ENCODE measurements at places on chromosomes 11 and 22.

DNA sequence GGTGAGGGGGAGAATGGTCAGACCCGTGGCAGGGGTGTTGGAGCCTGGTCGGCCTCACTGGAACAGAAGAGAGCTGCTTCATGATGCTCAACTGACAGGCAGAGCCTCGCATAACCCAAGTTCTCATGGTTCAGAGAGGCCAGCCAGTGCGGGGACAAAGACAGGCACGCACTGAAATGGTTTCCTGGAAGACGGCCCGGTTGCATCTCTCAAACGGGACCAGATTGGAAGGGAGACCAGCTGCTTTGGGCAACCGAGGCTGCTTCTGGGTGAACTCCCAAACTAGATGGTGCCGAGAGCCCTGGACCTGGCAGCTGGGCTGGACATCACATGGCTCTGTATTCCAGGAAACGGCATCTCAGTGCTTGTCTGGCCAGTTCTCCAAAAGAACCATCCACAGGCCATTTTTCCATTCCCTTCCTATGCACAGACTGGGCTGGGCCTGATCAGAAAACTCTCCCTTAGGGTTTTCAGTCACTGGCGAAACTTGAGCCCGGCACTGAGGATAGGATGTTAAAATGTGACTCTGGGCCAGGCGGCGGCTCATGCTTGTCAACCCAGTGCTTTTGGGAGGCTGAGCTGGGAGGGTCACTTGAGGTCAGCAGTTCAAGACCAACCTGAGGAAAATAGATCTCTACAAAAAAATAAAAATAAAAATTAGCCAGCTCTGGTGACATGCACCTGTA, 80.1 kb upstream of the PRODH start:
- no peak for DNase-seq

DNA sequence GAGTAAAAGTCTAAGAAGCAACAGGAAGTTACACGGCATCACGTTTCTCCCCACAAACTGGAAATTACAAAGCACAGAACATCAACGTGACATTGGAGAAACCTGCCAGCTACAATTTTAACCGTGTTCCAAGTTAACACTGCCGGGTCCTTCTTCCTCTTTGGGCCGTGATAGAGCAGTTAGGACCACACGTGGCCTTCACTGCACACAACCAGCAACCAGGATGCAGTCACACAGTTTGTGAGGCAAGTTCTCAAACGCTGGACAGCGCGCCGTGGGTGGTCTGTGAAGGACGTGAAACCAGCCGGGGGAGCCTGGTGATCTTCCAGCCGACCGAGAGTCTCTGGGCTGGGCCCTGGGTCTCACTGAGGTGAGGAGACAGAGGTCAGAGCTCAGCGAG, 14.6 kb downstream of the C11orf21 start:
- no peak for DNase-seq

- DNase-seq, result no peak
These were observed 4.3 kb downstream of the INPPL1 start for GRCh38 chr11:72228844-72229231.

GRCh38 chr22:38040953-38041759, 16.0 kb upstream of the PICK1 start:
- no peak for DNase-seq

GRCh38 chr11:44138286-44138685, 42.8 kb downstream of the EXT2 start:
- DNase-seq, result no peak

DNA sequence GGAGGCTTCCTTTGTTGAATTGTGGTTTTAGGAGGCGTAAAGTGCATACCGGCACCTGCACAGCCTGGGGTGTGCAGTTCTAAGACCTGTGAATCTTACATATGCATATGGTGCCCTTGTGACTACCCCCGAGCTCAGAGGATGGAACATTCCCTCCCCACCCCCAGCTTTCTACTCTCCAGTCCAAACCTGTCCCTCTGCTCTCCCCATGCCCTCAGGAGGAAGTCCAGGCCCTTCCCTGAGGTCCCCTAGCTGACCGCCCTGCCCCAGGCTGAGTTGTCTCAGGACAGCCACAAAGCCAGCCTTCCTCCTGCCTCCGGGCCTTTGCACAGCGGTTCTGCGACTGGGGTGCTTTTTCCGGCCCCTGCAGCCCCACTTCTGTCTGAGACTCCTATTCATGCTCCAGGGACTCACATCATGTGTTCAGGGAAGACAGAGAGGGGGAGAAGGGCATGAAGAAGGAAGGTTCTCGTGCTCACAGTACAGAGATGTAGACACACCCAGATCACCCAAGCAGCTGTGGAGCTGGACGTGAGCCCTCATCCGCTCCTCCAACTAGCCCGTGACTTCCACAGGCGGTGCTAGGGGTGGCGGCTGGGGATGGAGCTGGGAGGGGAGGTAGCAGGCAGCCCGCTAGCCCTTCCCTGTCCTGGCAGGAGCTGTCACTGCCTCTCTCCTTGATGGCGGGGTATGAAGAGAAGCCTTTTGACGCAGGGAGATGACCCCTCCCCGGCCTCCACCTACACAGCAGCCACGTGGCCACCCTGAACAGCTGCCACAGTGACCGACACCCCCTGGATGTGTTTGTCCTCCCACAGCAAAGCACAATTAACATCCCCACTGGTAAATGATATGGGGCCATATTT, 50.8 kb downstream of the FLRT1 start:
- DNase-seq, result no peak

GRCh38 chr22:28205926-28206325, 286.9 kb upstream of the PITPNB start:
- no peak for DNase-seq

GRCh38 chr11:124886476-124886875, 11.2 kb downstream of the ROBO4 start:
- no peak for DNase-seq

DNA sequence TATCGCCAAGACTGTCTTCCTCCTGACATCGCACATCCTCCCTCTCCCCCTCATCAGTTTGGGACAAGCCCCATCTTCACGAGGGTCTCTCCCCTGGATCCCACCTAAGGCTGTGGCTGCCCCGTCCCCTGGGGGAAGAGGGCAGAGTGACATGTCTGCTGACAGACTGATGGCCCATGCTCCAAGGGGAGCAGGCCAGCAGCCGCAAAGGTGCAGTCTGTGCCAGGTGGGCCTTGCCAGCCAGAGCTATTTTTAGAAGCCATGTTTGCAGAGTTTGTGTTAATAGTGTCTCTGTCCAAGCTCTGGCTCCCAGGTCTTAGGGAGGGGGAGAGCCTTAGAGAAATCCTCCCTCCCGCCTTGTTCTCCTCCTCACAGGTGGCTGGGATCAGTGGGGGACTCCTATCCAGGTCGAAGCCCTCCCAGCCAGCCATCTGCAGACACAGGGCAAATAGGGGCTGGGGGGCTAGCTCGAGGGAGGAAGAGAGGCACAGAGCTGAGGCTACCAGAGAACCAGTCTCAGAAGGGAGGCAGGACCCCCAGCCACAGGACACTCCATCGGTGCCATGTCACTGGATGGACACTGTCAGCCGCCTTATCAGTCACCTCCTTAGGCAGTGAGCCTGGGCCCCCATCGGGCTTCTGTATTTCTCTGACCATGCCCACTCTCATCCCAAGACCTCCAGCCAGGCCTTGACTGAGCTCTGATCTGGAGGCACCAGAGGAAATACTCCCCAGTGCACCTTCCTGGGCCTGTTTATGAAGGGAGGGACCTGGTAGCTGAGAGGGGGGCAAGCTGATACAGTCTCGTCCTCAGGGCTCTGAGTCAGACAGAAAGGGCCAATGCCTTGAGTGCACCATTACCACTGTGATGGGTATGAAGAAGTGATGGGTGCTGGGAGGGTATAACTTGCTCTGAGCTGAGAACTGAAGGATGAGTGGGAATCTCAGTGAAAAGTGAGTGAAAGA, 49.3 kb downstream of the CHRDL2 start:
- DNase-seq, result no peak

DNA sequence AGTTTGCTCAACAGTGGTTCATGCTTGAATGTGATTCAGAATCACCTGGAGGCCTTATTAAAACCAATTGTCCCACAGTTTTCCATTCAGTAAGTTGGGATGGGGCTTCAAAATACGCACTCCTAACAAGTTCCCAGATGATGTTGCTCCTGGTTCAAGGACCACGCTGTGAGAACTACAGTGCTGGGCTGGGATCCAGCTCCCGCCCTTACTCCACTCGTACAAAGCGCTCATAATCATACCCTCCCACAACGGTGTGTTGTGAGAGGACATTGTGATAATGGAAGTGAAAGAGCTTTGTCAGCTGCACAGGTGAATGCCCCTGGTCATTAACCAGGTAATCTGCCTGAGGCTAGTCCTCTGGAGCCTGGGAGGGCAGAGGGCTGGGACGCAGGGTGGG, 1.3 kb upstream of the CD82 start:
- no peak for DNase-seq

DNA sequence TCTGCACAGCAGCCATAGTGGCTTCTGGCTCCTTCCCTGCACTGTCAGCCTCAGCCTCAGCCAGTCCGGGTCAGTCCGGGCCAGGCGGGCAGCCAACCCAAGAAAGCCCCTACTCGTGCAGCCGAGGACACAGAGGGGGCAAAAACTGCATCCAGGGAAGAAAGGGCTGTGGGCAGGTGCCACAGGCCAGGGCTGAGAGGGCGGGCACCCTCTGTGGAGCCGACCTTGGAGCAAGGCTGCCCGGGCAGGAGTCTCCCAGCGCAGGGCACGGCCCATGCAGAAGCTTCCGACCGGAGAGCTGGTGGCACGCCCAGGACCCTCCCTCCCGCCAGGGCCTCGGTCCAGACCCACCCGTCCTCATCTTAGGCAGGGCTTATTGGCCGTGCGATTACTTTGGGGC, 10.5 kb upstream of the TH start:
- no peak for DNase-seq

- DNase-seq, result no peak
These were observed 61.1 kb upstream of the CD44 start for GRCh38 chr11:35077709-35078469.

GRCh38 chr11:61345170-61345610, 12.2 kb downstream of the TKFC start:
- DNase-seq, result no peak

DNA sequence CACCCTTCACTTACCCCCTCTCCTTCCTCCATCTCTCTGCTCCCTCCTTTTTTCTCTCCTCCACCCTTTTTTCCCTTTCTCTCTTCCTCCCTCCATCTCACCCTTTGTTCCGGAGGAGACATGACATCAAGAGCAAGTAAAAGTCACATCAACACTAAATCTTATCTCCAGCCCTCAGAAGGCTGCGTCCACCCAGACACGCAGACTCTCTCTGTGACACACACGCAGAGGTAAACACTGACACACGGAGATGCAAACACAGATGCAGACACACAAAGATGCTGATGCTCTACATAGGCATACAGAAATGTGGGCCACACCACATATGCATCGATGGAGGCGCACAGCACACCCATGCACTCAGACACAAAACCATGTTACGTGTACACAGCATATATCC, 27.0 kb downstream of the NRXN2 start:
- no peak for DNase-seq

DNA sequence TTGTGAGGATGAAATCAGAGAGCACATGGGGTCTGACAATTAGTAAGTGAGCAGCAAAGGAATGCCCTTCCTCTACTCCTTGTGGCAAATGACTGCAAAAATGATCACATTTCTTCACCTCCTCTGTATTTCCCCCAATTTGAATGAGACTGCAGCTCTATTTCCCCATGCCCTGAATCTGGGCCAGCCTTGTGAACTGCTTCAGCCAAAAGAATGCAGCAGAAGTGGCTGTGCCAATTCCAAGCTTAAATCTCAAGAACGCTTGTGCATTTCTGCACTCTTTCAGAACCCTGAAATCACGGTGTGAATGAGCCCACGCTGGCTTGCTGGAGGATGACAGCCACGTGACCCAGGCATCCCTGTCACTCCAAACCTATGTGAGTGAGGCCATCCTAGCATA, 9.9 kb downstream of the SLC43A3 start:
- DNase-seq, result no peak

GRCh38 chr11:2703363-2704141, 3.8 kb upstream of the KCNQ1OT1 start:
- DNase-seq, result no peak

- no peak for DNase-seq
These were observed 457.7 kb downstream of the BRD1 start for GRCh38 chr22:49369726-49370626.

DNA sequence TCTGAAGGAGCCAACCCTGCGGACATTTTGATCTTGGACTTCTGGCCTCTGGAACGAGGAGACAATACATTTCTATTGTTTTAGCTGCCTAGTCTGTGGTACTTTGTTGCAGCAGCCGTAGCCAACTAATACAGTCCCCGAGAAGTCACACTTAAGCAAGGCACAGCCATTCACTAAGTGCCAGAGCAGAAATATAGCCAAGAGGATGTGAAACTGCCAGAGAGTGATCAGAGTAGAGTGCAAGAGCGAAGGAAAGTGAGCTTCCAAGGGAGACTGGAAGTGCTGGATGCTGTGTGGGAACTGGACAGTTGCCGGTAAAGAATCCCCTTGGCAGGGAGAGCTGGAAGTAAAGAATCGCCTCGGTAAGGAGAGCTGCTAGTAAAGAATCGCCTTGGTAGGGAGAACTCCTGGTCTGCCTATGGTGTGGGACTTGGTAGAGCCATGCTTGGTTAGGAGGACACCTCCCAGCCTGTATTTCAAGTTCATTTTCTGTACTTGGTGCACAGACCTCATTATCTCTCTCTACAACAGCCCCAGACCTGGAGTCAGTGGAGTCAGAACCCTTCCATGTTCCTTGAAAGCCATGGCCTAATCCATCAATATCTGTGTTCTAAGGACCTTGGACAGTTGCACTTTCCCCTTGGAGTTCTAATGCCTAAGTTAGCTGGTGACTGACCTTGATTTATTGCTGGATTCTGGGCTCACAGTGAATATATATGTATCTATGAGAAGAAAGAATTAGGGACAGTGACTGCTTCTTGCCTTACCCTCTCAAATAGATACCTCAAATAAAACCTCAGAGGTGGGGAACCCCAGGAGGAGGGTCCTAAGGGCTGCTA, 162.1 kb downstream of the LDLRAD3 start:
- DNase-seq, result no peak

GRCh38 chr11:123806249-123806648, at the start of gene OR6M1:
TSS of gene OR6M1 (minus strand) at chr11:123806349. CDS start at chr11:123806349, 0 bp downstream.
- no peak for DNase-seq

DNA sequence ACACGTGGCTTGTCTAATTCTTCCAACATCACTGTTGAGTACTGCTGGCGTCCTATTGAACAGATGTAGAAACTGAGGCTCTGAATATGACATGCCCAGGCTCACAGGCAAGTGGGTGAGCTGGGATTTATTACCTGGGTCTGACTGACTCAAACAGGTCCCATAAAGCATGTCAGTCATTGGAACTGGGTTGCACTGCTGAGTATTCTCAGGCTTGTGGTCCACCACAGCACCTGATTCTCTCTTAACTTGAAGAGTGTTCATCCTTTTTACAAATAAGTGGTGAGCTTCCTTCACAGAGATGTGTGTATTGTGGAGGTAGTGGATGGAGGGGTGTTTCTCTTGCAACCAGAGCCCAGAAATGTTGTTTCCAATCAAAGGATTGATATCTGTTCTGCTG, 44.5 kb downstream of the SC5D start:
- no peak for DNase-seq
